ENCODE measurements at places on chromosomes 7 and 10.

DNA sequence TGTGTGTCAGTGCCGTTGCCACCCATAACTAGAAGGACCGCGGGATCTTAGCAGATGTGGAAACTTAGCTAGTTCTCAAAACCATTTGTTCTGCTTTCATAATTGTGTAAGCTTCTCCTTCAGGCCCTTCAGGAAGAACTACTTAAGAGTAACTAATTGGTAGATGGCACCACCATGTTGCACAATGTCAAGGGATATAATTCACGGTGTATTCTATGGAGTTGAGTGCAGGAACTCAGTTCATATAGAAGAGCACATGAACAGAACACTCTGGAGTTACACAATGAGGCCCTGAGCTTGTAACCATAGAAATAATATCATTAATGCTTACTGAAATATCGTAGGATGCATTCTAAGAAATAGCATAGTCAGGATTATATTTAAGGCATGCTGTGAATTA is 126.5 kb upstream of the GAD2 start:
- no peak overlapping the region for H3K4me3 ChIP-seq
- DNase-seq, result no peak
- H3K4me1 ChIP-seq, result no peaks in the 10 kb centered on the region

GRCh38 chr10:108249940-108250339 is 1085.4 kb upstream of the SORCS1 start:
- no peak overlapping the region for H3K4me3 ChIP-seq
- no peaks in the 10 kb centered on the region for H3K4me1 ChIP-seq
- H3K27me3 ChIP-seq, result no peaks in the 10 kb centered on the region
- no peak overlapping the region for H3K27ac ChIP-seq

DNA sequence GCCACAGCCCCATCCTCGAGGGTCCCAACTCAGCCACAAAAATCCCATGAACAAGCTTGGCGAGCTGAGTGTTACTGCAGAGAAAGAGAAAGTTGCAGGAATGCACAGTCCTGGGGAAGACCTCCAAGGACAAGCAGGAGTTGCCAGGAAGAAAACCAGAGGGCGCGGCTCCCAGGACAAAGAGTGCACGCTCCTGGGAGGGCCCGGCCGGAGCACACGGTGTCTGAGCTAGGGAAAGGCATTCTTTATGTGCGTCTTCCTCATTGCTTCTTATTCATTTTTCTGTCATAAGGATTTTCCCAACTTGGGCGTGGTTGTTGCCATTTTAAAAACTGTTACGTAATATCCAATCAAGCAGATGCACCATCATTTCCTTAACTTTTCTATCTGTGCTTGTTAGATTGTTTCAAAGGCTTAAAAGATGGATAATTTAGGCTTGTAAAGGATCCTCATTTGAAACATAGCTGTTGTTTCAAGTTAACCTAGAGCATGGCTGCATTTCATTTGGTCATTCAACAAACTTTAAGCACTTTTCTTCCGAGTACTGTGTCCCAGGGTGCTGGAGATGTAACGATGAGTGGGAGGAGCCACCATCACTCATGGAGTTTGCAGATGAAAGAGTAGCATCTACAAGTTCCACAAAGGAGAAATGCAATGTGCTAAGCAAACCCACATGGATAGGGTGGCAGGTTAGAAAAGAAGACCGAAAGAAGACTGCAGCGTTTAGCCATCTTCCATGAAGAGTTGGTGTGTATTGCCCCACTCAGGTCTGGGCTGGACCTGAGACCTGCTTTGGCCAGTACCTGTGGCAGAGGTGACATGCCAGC is 5.6 kb upstream of the CNPY1 start:
- no peaks in the 10 kb centered on the region for H3K36me3 ChIP-seq
- no peak overlapping the region for H3K27ac ChIP-seq
- H3K4me3 ChIP-seq, result no peak overlapping the region
- no peaks in the 10 kb centered on the region for H3K27me3 ChIP-seq
- DNase-seq, result no peak

- H3K36me3 ChIP-seq, result peaks cover 2% of the 10 kb centered on the region
- DNase-seq, result no peak
- H3K4me1 ChIP-seq, result no peaks in the 10 kb centered on the region
- no peaks in the 10 kb centered on the region for H3K27me3 ChIP-seq
- H3K4me3 ChIP-seq, result no peak overlapping the region
Measured at GRCh38 chr7:111933609-111934008, 272.6 kb downstream of the DOCK4 start.

DNA sequence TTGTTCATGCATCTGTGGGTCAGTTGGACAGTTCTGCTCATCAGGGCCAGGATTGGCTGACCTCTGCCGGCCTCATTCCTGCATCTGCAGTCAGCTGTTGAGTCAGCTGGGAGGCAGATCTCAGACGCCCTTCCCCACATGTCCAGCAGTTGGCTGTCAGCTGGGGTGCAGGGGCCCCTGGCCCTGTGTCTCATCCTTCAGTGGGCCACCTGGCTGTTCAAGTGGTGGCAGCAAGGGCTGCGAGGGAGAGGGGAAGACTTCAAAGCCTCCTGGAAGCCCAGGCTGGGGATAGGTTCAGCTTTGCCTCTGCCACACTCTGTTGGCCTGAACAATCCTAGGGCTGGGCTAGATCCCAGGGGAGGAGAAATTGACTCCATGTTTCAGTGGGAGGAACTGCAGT is 33.2 kb downstream of the TACR2 start:
- peak overlapping the region; percentile 7 for H3K27ac ChIP-seq
- peaks cover 20% of the 10 kb centered on the region for H3K36me3 ChIP-seq
- H3K4me3 ChIP-seq, result no peak overlapping the region

DNA sequence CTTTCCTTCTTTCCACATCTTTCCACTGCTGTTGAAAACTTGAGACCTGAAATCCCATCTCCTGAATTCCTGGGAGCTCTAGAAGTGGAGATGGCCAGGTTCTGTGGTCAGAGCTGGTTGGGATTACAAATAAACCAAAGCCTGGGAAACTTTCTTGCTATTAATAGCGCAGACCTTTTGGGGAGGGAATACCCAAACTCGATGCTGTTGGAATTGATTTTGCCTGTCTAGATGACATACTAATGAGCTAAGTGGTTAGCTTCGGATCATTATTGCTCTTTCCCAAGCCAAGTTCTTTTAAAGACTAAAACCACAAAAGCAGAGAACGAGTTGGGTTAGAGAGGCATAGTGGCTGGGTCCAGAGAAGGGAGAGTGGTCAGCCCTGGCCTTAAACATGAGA is 76.6 kb downstream of the TCF7L2 start:
- H3K27me3 ChIP-seq, result no peaks in the 10 kb centered on the region
- no peaks in the 10 kb centered on the region for H3K36me3 ChIP-seq
- peaks cover 11% of the 10 kb centered on the region for H3K4me1 ChIP-seq
- peak overlapping the region; percentile 68 for H3K27ac ChIP-seq
- no peak overlapping the region for H3K4me3 ChIP-seq

DNA sequence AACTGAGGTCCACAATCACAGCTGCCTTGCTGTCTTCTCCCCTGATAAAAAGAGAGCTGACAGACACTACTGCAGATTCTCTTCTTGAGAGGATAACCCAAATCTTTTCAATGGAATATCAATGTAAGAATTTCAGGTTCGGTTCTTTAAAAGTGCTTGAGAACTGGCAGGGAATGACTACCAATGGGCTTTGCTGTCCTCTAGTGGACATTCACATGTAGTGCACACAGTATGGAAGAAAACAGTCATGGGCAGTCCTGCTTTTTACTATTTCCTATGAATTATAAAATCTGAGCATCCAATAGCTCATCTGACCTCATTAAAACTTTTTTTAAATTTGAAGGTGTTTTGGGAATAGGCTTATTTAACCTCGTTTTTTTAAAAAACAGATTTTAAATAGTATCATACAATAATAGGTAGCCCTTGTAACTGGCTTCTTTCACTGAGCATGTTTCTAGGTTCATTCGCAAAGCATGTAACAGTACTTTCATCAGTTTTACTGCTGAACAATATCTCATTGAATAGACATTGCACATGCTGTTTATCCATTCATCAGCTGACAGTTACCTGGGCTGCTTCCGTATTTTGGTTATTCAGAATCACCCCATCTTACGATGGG is 18.3 kb downstream of the FZD9 start:
- peaks cover 8% of the 10 kb centered on the region for H3K36me3 ChIP-seq
- no peaks in the 10 kb centered on the region for H3K27me3 ChIP-seq

- no peaks in the 10 kb centered on the region for H3K27me3 ChIP-seq
- DNase-seq, result no peak
- H3K4me1 ChIP-seq, result no peaks in the 10 kb centered on the region
- H3K36me3 ChIP-seq, result no peaks in the 10 kb centered on the region
Measured at GRCh38 chr10:76436401-76436811, 1005.0 kb downstream of the LRMDA start.

DNA sequence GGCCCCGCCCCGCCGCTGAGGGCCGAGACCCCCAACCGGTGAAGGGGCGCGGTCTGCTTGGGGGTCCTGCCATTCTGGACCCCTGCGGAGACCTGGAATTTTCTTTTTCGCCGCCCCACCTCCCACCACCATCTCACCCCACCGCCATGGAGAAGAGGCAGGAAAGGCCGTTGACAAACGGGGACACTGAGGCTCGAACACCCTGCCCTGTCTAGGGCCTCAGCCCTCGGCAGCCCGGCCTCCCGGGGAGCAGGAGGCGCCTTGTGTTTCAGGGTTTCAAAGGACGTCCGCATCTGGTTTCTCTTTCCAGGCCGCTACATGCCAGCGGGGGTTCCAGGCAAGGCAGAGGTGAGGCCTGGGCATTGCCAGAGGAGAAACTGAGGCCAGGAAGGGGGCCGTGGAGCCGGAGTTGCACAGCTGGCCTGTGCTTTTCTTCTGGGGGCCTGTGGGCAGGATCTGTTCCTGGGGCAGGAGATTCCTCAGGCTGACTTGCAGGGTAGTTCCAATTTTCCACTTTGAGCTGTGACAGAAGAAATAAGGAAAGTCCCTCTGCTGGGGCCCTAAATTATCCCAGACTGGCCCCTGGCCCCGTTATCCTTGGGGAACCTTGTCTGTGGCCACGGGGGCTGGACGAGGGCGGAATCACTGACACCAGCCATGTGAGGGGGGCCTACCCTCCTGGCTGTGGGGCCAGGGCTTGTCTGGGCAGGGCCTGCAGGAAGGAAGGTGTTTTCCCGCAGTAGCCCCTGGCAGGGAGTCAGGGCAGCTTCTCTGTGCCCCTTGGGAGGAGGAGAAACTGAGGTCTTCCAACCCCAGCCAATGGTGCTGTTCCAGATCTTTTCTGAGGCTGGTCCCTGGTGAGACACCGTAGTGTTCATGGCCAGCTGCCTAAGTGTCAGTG is 900 bp upstream of the MICALL2 start:
- H3K36me3 ChIP-seq, result no peaks in the 10 kb centered on the region
- peak overlapping the region; percentile 76 for H3K27ac ChIP-seq
- no peak for DNase-seq
- peak overlapping the region; percentile 25 for H3K4me3 ChIP-seq
- no peaks in the 10 kb centered on the region for H3K27me3 ChIP-seq
- no peaks in the 10 kb centered on the region for H3K4me1 ChIP-seq

Measured in aorta (tissue), 5 donors.